ENCODE measurements at places on chromosomes 4 and X. TPM values are rescaled to one million over a fixed set of nuclear protein-coding genes. Genes with fewer than 3 reads are reported as not detected.

The GABRA4 gene
- not detected for total RNA-seq

The MAGEA12 gene
- 1.6 TPM for total RNA-seq

The ZNF157 gene
- not detected for total RNA-seq

The NLRP2B gene
- not detected for total RNA-seq

The TNMD gene
- total RNA-seq, result not detected

The CT45A3 gene
- not detected for total RNA-seq

The HSFX2 gene
- not detected for total RNA-seq

The TDO2 gene
- total RNA-seq, result 0.23 TPM

The FGB gene
- total RNA-seq, result not detected

The C1QTNF7 gene
- total RNA-seq, result not detected

The SMIM10 gene
- not detected for total RNA-seq

The COL4A5 gene
- 9.5 TPM for total RNA-seq

The FRAS1 gene
- total RNA-seq, result 32.8 TPM

The CXCL10 gene
- total RNA-seq, result not detected

The TXK gene
- total RNA-seq, result 0.35 TPM
